ENCODE measurements at places on chromosomes 12 and 14. TPM values are rescaled to one million over a fixed set of nuclear protein-coding genes. Genes with fewer than 3 reads are reported as not detected.
A peak's percentile ranks its signal among the peaks of the same experiment; 100 is the strongest.

DNA sequence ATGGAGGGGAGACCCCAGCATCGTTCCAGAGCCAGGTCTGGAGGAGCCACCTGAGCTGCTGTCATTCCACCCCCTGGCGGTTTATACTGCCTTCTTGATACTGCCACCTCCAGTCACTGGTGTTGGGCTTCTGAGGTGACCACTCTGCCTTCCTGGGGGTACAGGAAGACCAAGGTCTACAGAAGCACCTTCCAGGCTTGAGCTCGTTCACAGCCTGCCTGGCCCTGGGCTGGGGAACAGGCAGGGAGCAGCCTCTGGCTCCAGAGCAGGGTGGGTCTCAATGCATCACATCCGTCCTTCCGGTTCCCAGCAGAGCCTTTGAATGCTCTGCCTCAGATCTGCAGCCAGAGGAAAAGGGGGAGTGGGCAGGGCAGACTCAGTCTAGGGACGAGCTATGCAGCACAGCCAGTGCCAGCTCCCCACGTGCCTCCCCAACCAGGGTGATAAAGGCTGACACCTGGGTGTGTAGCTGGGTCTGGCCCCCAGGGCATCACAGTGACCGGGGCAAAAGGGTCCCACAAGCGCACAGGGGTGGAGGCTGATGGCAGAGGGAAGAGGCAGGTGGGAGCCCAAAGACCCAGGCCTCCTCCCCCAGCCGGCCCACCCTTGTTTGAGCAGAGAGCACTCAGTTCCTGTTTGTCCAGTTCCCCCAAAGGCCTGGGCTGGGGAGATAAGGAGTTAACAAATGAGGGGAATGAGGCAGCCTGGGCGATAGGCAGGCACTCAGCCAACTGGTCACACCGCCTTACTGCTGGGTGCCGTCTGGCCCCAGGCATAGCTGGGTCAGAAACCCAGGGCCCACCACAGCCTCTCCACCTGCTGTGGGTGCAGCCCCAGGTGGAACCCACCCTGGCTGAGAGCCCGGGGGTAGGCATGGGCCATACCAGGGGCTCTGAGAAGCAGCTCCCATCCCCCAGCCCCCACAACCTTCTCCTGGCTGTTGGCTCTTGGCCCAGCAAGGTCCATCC lies 17.1 kb downstream of the DEGS2 start:
- H3K4me1 ChIP-seq, result peaks cover 11% of the 10 kb centered on the region
- no peak overlapping the region for H3K4me3 ChIP-seq
- H3K27me3 ChIP-seq, result no peaks in the 10 kb centered on the region
- H3K27ac ChIP-seq, result no peak overlapping the region
- peak; percentile 53 for DNase-seq

- no peaks in the 10 kb centered on the region for H3K4me1 ChIP-seq
- H3K27me3 ChIP-seq, result peaks cover 77% of the 10 kb centered on the region
- DNase-seq, result peak; percentile 14
Observed at GRCh38 chr14:67515386-67516079, 17.6 kb upstream of the PLEKHH1 start.

DNA sequence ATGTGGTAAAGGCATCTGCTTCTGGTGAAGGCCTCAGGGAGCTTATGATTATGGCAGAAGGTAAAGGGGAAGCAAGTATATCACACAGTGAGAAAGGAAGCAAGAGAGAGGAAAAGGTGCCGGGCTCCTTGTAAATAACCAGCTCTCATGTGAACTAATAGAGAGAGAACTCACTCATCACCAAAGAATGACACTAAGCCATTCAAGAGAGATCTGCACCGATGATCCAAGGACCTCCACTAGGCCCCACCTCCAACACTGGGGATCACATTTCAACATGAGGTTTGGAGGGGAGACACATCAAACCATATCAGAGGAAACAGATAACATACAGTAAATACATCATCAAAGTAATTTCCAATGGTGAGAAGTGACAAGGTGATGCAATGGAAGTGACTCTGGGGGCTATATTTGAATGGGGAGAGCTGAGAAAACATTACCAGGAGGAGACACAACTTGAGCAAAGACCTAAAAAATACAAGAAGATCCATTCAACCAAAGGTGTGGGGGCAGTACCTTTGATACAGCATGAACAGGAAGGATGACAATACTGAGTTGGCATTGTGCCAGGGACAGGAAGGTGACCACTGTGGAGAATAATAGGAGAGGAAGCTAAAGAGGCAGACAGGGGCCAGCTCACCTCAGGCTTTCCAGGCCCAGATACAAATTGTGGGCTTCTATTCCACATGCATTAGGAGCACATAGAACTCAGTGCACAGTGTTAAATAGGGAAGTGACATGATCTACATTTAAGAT lies 134.4 kb upstream of the GRIP1 start:
- no peak for DNase-seq
- H3K4me1 ChIP-seq, result no peaks in the 10 kb centered on the region
- no peaks in the 10 kb centered on the region for H3K27me3 ChIP-seq
- H3K27ac ChIP-seq, result no peak overlapping the region
- no peak overlapping the region for H3K4me3 ChIP-seq
- H3K36me3 ChIP-seq, result no peaks in the 10 kb centered on the region

- peak overlapping the region; percentile 86 for H3K4me3 ChIP-seq
- no peak for DNase-seq
- no peaks in the 10 kb centered on the region for H3K27me3 ChIP-seq
- H3K4me1 ChIP-seq, result peaks cover 34% of the 10 kb centered on the region
Observed at GRCh38 chr12:52949413-52950331, 754 bp downstream of the KRT18 start.

GRCh38 chr12:48817873-48818830 lies at the start of gene CACNB3:
CACNB3 (plus strand) TSS chr12:48818496; CDS start chr12:48818930, 434 bp downstream.
- DNase-seq, result peak; percentile 76
- H3K27me3 ChIP-seq, result peaks cover 14% of the 10 kb centered on the region
- H3K4me3 ChIP-seq, result peak within 1 kb of the TSS; percentile 69
- peaks cover 8% of the 10 kb centered on the region for H3K4me1 ChIP-seq
- no peaks in the 10 kb centered on the region for H3K36me3 ChIP-seq

GRCh38 chr12:51156245-51156765 lies 16.6 kb downstream of the TFCP2 start:
- H3K4me1 ChIP-seq, result no peaks in the 10 kb centered on the region
- no peaks in the 10 kb centered on the region for H3K27me3 ChIP-seq
- no peaks in the 10 kb centered on the region for H3K36me3 ChIP-seq
- no peak for DNase-seq
- H3K4me3 ChIP-seq, result no peak overlapping the region

DNA sequence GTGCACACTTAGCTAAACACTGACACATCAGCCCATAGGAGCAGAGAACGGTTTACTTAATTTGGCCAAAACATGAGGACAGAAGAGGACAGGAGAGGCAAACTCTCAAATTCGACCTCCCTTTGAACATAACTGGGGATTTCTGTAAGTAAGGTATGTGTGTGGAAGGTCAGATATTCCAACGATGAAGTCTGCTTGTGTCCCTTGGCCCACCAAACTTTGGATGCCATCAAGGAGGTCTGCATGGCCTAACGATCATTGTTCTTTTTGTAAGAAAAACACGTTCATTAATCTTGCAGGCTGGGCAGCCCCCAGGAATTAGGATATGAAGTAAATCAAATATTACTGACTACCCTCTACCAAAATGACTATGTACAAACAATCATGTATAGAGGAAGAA lies 908.5 kb upstream of the ATXN7L3B start:
- H3K27me3 ChIP-seq, result no peaks in the 10 kb centered on the region
- H3K27ac ChIP-seq, result no peak overlapping the region
- no peaks in the 10 kb centered on the region for H3K4me1 ChIP-seq
- no peaks in the 10 kb centered on the region for H3K36me3 ChIP-seq

GRCh38 chr12:54251667-54252284 lies 28.1 kb downstream of the CBX5 start:
- H3K27ac ChIP-seq, result no peak overlapping the region
- H3K4me1 ChIP-seq, result peaks cover 10% of the 10 kb centered on the region
- no peak overlapping the region for H3K4me3 ChIP-seq
- H3K36me3 ChIP-seq, result peaks cover 40% of the 10 kb centered on the region

DNA sequence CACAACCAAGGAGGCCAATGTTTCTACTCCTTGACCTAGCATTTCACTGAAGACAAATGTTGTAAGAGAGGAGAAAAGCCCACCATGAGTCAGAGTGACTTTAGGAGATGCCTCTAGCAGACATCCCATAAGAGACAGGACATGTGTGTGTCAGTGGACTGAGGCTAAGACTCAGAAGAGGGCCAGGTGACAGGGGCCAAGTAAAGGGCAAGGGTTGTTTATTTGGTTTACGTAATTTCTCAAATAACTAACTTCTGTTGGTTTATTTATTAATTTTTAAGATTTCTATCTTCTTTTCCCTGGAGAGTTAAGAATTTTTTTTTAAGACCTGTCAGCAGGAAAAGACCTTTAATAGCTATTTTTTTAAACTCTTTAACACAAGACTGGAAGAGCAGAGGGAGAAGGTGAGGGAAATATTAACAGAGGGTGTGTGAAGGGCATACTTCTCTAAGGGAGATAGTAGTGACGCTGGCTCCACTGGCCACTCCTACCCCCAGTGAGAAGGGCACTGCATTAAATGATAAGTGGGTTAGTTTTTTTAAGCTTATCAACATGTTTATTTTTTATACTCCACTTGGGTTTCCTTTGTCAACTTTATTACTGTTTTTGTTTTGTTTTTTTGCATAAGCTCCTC lies 3.4 kb downstream of the PNP start:
- H3K4me1 ChIP-seq, result peaks cover 14% of the 10 kb centered on the region
- H3K4me3 ChIP-seq, result no peak overlapping the region
- H3K27ac ChIP-seq, result no peak overlapping the region
- DNase-seq, result no peak

GRCh38 chr12:122979001-122979907 lies 1.2 kb upstream of the ARL6IP4 start:
- no peak for DNase-seq
- H3K4me1 ChIP-seq, result peaks cover 16% of the 10 kb centered on the region
- peak overlapping the region; percentile 90 for H3K4me3 ChIP-seq
- no peak overlapping the region for H3K27ac ChIP-seq

DNA sequence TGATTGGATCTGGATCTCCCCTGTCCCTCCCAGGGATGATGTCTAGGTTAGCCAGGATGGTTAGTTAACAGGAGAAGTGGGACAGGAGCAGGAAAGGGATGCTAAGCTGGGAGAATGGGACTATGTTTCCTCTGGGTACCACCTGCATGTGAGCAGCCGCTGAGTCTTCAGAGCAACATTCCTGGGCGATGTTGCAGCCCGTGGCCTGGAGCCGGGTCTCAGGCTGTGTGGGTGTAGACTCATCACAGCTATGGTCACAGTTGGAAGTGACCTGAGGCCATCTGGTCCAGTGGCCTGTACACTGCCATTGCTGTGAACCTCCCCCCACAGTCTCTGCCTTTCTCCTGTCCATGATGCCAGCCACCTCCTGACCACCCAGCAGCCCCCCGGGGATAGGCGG lies 422.6 kb downstream of the DPF3 start:
- no peak for DNase-seq
- H3K27me3 ChIP-seq, result no peaks in the 10 kb centered on the region
- H3K4me3 ChIP-seq, result no peak overlapping the region
- H3K36me3 ChIP-seq, result no peaks in the 10 kb centered on the region

DNA sequence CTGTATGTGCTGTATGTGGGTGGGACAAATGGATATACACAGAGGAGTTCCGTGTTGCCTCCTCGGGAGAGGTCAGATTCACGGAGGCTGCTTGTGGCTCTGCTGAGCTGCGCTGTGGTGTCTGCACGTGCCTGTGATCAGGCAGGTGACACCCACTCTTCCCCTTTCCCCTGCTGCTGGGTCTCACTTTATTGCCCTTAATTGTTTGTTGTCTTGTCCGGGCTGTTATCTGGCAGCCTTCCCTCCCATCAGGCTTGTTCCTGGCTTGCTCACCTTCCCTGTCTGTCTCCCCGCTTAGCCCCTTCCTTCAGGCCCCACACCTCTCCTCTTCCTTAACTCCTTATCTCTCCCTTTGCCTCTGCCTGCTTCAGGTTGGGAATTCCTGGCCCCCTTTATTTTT lies 13.5 kb downstream of the WNT5B start:
- H3K27ac ChIP-seq, result peak overlapping the region; percentile 59
- peaks cover 32% of the 10 kb centered on the region for H3K4me1 ChIP-seq
- peaks cover 23% of the 10 kb centered on the region for H3K36me3 ChIP-seq
- no peaks in the 10 kb centered on the region for H3K27me3 ChIP-seq
- H3K4me3 ChIP-seq, result no peak overlapping the region
- no peak for DNase-seq

- no peaks in the 10 kb centered on the region for H3K4me1 ChIP-seq
- H3K27ac ChIP-seq, result no peak overlapping the region
Observed at GRCh38 chr12:123950476-123951349, 21.9 kb downstream of the CCDC92 start.

- no peak overlapping the region for H3K27ac ChIP-seq
- no peaks in the 10 kb centered on the region for H3K36me3 ChIP-seq
- H3K4me3 ChIP-seq, result no peak overlapping the region
- no peaks in the 10 kb centered on the region for H3K27me3 ChIP-seq
- DNase-seq, result no peak
- H3K4me1 ChIP-seq, result no peaks in the 10 kb centered on the region
Observed at GRCh38 chr12:71010143-71010479, 89.6 kb upstream of the PTPRR start.

DNA sequence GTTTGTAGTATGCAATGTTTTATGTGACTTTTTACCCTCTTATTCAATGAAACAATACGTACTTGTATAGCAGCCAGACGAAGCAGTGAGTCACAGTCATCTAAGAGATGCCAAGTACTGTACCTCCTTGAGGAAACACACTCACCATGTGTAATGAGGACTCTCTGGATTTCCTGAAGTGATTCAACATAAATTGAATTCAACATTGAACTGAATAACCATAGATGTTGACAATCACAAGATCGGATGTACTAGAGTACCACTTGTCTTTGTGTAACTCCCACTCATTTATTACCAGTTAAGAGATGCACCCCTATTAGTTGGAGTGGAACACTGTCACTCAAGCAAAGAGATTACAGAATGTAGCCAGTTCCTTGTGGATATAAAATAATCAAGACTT lies 175.2 kb upstream of the HMGA2 start:
- H3K4me1 ChIP-seq, result no peaks in the 10 kb centered on the region
- H3K4me3 ChIP-seq, result no peak overlapping the region
- no peak overlapping the region for H3K27ac ChIP-seq
- H3K36me3 ChIP-seq, result no peaks in the 10 kb centered on the region

GRCh38 chr12:90979951-90980350 lies 24.8 kb downstream of the EPYC start:
- H3K4me3 ChIP-seq, result no peak overlapping the region
- H3K27ac ChIP-seq, result no peak overlapping the region
- H3K36me3 ChIP-seq, result no peaks in the 10 kb centered on the region
- no peak for DNase-seq

- H3K27me3 ChIP-seq, result no peaks in the 10 kb centered on the region
- no peaks in the 10 kb centered on the region for H3K36me3 ChIP-seq
- no peaks in the 10 kb centered on the region for H3K4me1 ChIP-seq
- no peak for DNase-seq
- no peak overlapping the region for H3K27ac ChIP-seq
Observed at GRCh38 chr12:113405694-113406093, 2.0 kb upstream of the SDS start.

GRCh38 chr12:455821-456220 lies 3.9 kb upstream of the B4GALNT3 start:
- H3K27ac ChIP-seq, result peak overlapping the region; percentile 93
- H3K4me1 ChIP-seq, result peaks cover 27% of the 10 kb centered on the region
- no peak overlapping the region for H3K4me3 ChIP-seq
- no peaks in the 10 kb centered on the region for H3K27me3 ChIP-seq

Gene KRT83
- not detected for total RNA-seq

Gene CALCOCO1
- 187 TPM for total RNA-seq

Gene LALBA
- not detected for total RNA-seq

Gene HOXC13
- not detected for total RNA-seq

Gene RITA1
- 40.7 TPM for total RNA-seq

Gene SLC25A47
- total RNA-seq, result not detected

Gene FBRSL1
- total RNA-seq, result 37.3 TPM

Gene EEF1AKMT3
- total RNA-seq, result 4.8 TPM
